Panc1 (cell line): ENCODE measurements at places on chromosomes 7 and 10. TPM values are rescaled to one million over a fixed set of nuclear protein-coding genes. Genes with fewer than 3 reads are reported as not detected.

- no peak for DNase-seq
- no peaks in the 10 kb centered on the region for H3K4me1 ChIP-seq
- no peak overlapping the region for H3K4me3 ChIP-seq
- no peak overlapping the region for H3K27ac ChIP-seq
- H3K36me3 ChIP-seq = no peaks in the 10 kb centered on the region
Measured at GRCh38 chr10:128697437-128697836, 571.2 kb upstream of the MKI67 start.

DNA sequence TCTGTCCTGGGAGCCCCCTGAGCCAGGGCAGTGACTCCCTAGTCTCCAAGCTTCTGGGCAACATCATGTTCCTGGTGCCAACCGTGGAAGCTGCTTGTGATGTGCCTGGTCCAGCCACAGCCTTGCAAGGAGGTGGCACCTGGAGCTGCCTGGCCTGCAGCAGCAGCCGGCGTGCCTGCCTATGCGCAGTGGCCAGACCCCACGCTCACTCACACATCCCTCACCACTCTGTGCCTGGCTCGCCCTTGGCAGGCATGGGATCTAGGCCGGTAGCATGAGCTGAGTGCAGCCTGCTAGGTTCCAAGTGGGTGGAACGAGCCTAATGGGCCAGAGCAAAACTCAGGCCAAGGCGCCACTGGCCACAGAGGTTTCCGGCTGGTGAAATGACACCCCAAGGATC is 184.0 kb downstream of the ZNF438 start:
- no peaks in the 10 kb centered on the region for H3K4me1 ChIP-seq
- H3K27ac ChIP-seq = no peak overlapping the region
- DNase-seq = no peak
- H3K27me3 ChIP-seq = no peaks in the 10 kb centered on the region

The ERVW-1 gene
- total RNA-seq = not detected

The NAT16 gene
- total RNA-seq = 0.15 TPM

- H3K27me3 ChIP-seq = no peaks in the 10 kb centered on the region
- H3K27ac ChIP-seq = no peak overlapping the region
- H3K36me3 ChIP-seq = no peaks in the 10 kb centered on the region
- no peaks in the 10 kb centered on the region for H3K4me1 ChIP-seq
- H3K4me3 ChIP-seq = no peak overlapping the region
Measured at GRCh38 chr7:156021471-156021870, 209.2 kb upstream of the SHH start.

GRCh38 chr10:49539320-49539885 is 482 bp upstream of the ERCC6 start:
- peak overlapping the region; percentile 78 for H3K4me3 ChIP-seq
- H3K36me3 ChIP-seq = no peaks in the 10 kb centered on the region
- DNase-seq = peak; percentile 24
- peak overlapping the region; percentile 76 for H3K27ac ChIP-seq

The MOGAT3 gene
- total RNA-seq = 0.23 TPM

GRCh38 chr10:79347226-79347893 is at the start of gene PPIF:
PPIF (plus strand) TSS chr10:79347469; CDS start chr10:79347549, 80 bp downstream.
- H3K4me3 ChIP-seq = peak within 1 kb of the TSS; percentile 88
- peaks cover 2% of the 10 kb centered on the region; the same call in 1 of the 2 replicates for H3K36me3 ChIP-seq
- peak; percentile 51 for DNase-seq
- peak within 1 kb of the TSS; percentile 85 for H3K27ac ChIP-seq

GRCh38 chr7:151204383-151205032 is 5.8 kb downstream of the H2BK1 start:
- H3K27ac ChIP-seq = no peak overlapping the region
- H3K4me1 ChIP-seq = no peaks in the 10 kb centered on the region
- DNase-seq = no peak
- no peaks in the 10 kb centered on the region for H3K36me3 ChIP-seq
- H3K4me3 ChIP-seq = no peak overlapping the region

DNA sequence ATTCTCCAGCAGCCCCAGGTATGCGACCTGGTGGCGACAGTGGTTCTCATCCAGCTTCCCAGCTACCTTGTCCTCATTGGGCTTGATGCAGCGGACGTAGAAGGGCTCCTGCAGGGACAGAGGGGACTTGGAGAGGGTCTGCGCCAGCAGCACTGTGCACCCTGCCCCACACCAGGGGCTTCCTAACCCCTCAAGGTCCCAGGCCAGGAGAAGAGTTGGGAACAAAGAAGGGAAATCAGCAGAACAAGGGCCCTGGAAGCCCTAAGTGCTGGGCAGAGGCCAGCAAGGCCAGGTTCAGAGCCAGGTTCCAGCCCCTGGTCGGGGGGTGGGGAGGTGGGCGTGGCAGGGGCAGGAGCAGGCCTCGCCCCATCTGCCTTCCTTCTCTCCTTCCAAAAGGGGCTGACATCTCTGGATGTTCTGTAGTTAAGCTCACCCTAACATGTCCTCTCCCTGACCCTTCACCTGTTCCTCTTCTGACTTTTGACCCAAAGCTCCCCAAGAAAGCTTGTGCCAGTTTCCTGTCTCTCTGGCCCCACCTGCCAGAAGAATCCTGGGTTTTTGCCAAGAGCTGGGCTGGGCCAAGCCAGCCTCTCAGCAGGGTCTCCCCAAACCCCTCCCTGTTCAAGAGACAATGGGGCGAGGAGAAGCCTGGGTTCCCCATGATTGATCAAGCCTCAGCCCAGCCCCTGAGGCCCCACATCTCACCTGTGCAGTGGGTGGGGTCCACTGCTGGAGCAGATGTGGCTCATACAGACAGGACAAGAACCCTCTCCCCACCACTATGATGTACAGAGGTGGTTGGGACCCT is 11.9 kb downstream of the MYO1G start:
- no peaks in the 10 kb centered on the region for H3K27me3 ChIP-seq
- H3K27ac ChIP-seq = no peak overlapping the region
- H3K4me3 ChIP-seq = no peak overlapping the region
- peaks cover 3% of the 10 kb centered on the region; the same call in 1 of the 2 replicates for H3K4me1 ChIP-seq
- H3K36me3 ChIP-seq = no peaks in the 10 kb centered on the region
- DNase-seq = no peak

DNA sequence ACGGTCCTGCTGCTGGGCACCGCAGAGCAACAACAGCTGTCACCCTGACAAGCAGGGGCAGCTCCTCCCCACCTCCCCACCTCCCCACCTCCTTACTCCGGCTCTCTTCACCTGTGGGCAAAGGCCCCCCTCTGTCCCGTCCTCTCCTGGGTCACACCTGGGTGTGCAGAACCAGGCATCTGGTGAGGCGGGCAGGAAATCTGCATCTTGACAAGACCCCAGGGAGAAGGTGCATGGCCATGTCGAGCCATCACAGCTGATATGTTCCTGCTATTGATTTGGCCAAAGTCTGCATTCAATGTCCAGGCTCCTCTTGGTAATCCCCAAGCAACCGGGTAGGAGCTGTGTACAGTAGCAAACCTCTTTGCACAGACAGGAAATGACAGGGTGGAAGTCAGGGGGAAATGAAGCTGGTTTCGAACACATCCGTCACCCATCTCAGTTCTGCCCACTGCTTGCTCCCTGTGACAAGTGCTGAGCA is 554.2 kb downstream of the DNAJB6 start:
- H3K27me3 ChIP-seq = peaks cover 9% of the 10 kb centered on the region
- no peak overlapping the region for H3K4me3 ChIP-seq
- H3K36me3 ChIP-seq = no peaks in the 10 kb centered on the region
- no peaks in the 10 kb centered on the region for H3K4me1 ChIP-seq
- no peak overlapping the region for H3K27ac ChIP-seq

The AGMO gene
- total RNA-seq = not detected

DNA sequence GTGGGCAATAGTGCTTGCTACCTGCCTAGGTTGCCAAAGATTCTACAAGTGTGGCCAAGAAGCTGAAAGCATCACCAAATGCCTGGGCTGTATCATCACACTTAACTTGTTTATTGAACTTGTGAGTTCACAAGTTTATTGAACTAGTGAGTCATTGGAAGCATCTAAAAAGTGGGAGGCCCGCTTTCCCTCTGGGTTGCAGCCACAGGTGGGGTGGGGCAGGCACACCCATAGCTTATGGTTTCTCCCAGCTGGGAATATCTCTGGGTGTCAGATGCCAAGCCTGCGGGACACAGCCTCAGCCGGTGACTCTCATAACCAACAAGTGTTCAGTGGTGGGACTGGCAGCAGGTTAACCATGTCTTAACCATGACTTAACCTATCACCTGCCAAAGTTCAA is 145.9 kb upstream of the FAM13C start:
- no peak overlapping the region for H3K27ac ChIP-seq
- no peak overlapping the region for H3K4me3 ChIP-seq
- DNase-seq = no peak
- no peaks in the 10 kb centered on the region for H3K4me1 ChIP-seq
- no peaks in the 10 kb centered on the region for H3K36me3 ChIP-seq
- H3K27me3 ChIP-seq = no peaks in the 10 kb centered on the region

DNA sequence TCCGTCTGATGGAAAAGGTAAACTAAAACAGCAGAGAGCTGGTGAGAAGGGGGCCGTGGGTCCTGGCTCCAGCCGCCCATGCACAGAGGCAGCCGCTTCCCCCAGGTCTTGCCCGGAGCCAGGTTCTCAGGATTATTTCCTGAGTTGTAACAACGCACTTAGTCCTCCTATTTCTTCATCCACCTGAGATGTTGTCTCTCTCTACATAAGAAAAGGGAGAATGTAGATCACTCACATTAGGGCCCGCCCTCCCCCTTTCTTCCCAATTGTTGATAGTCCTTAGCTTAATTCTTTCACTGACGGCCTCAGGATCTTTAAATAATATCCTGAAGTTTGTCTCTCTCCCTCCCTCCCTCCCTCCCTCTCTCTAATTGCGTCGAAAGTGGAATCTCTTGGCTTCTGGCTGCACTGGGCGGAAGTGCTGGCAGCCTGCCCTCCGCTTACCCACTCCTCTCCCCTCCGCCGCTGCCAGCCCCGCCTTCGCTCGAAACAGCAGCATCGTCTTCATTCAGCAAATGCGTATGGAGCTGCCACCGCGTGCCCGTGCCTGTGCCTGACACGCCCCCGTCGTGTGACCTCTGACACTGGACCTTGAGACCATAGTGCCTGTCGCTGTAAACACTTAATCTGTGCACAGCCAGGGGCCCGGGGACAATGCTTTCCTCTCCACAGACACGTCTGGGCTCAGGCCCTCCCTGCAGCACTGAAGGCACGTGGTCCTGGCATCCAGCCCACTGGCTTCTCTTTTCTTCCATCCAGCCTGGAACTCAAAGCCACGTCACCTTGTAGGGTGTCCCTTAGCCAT is 174.5 kb upstream of the PPP2R2D start:
- peaks cover 5% of the 10 kb centered on the region; the same call in 1 of the 2 replicates for H3K4me1 ChIP-seq
- H3K4me3 ChIP-seq = no peak overlapping the region
- H3K27ac ChIP-seq = no peak overlapping the region
- H3K36me3 ChIP-seq = no peaks in the 10 kb centered on the region

- no peaks in the 10 kb centered on the region for H3K27me3 ChIP-seq
- no peak overlapping the region for H3K27ac ChIP-seq
- H3K4me1 ChIP-seq = no peaks in the 10 kb centered on the region
- DNase-seq = no peak
- H3K4me3 ChIP-seq = no peak overlapping the region
Measured at GRCh38 chr7:118082506-118082905, 101.5 kb upstream of the LSM8 start.
